Activated CD4-positive, alpha-beta memory T cell treated with anti-CD3 and anti-CD28 coated beads, Interleukin-2, amount 10 ng/mL, durations not matched to agents 7 days and 5 days (primary cell): ENCODE measurements at places on chromosomes 1 and 21. TPM values are rescaled to one million over a fixed set of nuclear protein-coding genes. Genes with fewer than 3 reads are reported as not detected.
A peak's percentile ranks its signal among the peaks of the same experiment; 100 is the strongest.

DNA sequence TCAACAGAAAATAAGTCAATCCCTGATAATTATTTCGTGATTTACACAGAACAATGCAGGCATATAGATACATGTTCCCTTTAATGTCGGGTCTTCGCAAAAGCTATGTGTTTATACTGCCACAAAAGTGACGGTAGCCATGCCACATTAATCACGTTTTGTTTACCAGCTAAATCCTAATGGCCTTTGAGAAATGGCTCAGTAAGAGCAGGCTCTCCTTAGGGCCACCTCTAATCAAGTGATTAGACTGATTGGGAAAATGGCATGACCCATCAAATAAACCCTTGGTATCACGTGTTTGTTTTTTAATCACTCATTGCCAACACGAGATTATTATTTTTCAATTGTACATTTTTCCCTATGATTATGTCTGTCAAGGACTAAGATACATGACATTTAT, 102.0 kb upstream of the USP25 start:
- no peak for DNase-seq

The TTC13 gene
- 42.0 TPM for total RNA-seq

The KCNN3 gene
- total RNA-seq: 0.10 TPM

DNA sequence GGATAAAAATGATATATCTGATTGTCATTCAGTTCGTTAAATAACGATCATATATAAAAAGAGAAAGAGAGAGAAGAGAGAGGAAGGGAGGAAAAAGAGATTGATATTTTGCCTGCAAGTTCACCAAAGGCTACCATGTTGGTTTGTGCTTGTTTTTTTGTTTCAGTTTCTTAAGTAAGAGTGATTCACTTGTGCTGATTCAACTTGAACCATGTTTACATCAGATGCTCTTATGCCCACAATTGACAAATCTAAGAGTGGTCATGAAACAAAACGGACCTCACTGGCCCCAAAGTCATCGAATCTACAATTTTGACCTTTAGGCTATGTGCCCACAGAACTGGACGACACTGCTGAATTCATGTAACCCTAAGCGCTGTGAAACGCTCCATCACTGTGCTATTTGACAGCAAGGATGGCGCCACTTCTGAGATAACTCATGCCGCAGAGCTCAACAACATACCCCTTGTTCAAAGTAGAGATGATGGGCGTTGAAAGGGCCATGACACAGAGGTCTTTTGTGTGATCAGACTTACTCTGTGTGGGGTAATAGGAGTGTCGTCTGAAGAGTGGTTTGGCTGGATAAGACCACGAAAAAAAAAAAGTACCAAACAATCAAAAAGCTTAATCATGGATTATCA, 481.4 kb downstream of the SETD4 start:
- DNase-seq: no peak

- no peak for DNase-seq
Measured at GRCh38 chr1:145997718-145998023, 1.3 kb upstream of the TXNIP start.

- DNase-seq: no peak
Measured at GRCh38 chr1:183821309-183821888, 16.5 kb downstream of the RGL1 start.

GRCh38 chr1:92298573-92299476, at the start of the genes GLMN and RPAP2:
GLMN (minus strand) TSS chr1:92298987; CDS start chr1:92297999, 988 bp downstream.
RPAP2 (plus strand) TSS chr1:92299059; CDS start chr1:92299074, 15 bp downstream.
- DNase-seq: peak; percentile 77

The RPTN gene
- total RNA-seq: not detected

The PTPN22 gene
- total RNA-seq: 81.1 TPM

- DNase-seq: peak; percentile 32
Measured at GRCh38 chr1:89125913-89126580, at the start of gene GBP2. GBP2 (minus strand) TSS chr1:89126114; CDS start chr1:89121966, 4,148 bp downstream.

The PLEKHA6 gene
- not detected for total RNA-seq
